Stimulated activated memory B cell treated with anti-CD40 and anti-IgM and Interleukin-4, amounts not matched to agents 10 μg/mL and 1 μg/mL and 100 μg/mL, for 72 hours (primary cell): ENCODE measurements at places on chromosomes 5 and 9.

DNA sequence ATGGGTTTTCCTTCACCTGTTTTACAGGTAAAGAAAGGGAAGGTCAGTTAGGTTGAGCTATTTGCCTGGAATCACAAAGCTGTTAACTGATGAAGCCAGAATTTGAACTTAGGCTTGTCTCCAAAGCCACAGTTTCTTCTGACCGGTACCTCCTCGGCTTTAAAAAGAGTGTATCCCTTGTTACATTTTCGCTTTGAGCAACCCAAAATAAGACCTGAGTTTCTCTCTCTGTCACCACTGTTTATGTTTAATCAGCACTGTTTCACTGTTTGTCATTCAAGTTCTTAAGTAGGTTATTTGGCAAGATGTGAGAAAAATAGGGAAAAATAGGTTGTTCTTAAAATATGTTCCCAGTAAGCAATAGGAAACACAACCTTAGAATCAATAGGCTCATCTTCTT lies 84.6 kb downstream of the VCAN start:
- no peak for ATAC-seq

DNA sequence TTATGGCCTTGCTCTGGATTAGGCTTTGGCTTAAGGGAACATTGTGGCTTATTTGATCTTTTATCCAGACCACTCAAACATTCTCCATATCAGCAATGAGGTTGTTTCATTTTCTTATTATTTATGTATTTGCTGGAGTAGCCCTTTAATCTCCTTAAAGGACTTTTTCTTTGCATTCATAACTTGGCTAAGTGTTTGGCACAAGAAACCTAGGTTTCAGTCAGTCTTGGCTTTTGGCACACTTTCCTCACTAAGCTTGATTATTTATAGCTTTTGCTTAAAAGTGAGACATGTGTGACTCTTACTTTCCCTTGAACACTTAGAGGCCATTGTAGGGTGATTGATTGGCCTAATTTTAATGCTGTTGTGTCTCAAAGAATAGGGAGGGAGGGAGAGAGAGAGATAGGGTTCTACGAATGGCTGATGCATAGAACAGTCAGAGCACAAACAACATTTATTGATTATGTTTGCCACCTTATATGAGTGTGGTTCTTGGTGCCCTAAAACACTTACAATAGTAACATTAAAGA lies 2265.3 kb upstream of the C9orf72 start:
- ATAC-seq: no peak

- no peak for ATAC-seq
These were observed 44.0 kb upstream of the SLC25A51 start for GRCh38 chr9:37947977-37948376.

DNA sequence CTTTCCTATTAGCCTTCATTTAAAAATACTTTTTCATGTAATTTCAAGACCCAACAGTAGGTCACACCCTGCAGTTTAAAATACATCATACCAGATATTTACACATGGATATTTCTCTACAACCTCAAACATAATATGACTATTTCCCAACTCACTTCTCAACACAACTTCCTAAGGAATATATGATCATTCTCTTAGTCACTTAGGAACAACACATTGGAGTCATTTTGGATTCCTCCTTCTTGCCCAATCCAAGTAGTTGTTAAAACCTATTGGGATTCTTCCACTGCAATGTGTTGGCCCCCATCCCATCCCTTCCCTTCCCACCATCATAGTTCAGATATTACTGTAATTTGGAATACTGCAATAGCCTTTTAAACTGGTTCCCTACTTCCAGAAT lies 145.5 kb downstream of the DCP2 start:
- ATAC-seq: no peak

GRCh38 chr5:158485604-158486081 lies 614.1 kb downstream of the EBF1 start:
- no peak for ATAC-seq

GRCh38 chr5:112418659-112419163 lies 366 bp downstream of the EPB41L4A start:
- no peak for ATAC-seq

- no peak for ATAC-seq
These were observed 25.5 kb upstream of the SLC6A3 start for GRCh38 chr5:1470762-1471211.

DNA sequence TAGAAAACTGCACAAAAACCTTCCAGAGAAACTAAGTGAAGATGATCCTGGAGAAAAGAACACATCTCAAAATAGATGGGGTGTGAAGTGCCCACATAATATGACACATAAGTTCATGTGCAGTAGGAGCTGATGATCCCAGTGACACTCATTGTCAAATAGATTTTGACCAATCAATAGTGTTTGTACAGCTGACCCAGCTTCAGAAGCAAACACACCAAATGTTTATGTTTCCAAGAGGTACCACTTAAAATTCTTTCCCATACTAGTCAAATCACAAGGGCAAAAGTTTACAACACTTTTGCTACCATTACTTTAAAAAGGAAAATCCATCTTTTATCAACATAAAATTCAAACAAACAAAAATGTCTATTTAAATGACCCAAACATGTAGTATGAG lies 175.0 kb downstream of the MLLT3 start:
- no peak for ATAC-seq
